Ovary (tissue), 10 donors: ENCODE measurements at places on chromosomes 13 and 19. TPM values are rescaled to one million over a fixed set of nuclear protein-coding genes. Genes with fewer than 3 reads are reported as not detected.

DNA sequence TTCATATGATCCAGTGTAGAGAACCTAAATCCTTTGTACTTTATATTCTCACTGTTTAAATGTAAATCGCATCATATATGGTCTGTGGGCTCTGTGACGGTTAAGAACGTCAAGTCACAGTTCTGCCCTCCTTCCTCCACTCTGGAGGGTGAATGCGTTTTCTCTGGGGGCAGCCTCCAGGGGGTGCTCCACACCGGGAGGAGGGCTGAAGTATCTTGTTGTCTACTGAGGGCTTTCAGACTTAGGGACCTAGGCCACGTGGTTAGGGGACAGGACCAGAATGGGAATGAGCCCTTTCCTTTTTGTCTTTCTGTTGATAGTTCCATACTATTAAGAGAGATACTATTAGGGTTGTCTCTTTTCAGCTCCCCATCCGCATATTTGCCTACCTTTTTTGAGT lies 504.9 kb downstream of the FGF9 start:
- no peak for DNase-seq

DNA sequence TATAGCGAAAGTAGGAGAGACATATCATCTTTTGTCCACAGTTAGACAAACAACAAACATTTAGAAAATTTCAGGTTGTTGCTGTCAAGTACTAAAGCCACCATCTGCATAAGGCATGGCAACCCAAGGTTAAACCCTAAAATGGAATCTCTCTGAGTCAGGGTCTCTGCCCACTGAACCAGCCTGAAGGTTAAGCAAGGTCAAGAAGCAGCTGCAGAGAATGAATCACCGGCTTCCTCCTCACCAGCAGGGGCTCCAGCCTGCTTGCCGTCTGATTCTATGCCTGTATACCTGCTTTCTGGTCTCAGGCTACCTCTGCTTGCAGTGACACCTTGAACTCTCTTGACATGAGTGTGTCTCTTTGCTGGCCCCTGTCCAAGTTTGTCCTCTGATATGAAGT lies 726.2 kb upstream of the SGCG start:
- no peak for DNase-seq

DNA sequence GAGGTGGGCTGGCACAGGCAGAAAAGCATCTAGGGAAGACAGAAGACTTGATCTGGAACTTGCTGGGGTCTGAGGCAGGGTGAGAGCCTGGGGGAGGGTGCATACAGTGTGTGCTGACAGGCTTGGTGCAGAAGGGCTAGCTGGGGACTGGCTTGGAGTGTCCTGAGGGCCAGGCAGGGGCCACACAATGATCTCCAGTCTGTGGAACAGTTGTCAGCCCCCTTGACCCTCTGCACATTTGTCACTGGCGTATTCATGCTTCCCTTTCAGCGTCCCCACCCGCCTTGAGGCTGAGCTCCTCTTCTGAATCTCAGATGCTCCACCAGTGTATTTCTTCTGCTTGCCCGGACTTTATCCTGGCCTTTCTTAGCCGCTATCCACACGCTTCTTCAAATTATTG lies 2.8 kb upstream of the MICU2 start:
- DNase-seq: no peak

DNA sequence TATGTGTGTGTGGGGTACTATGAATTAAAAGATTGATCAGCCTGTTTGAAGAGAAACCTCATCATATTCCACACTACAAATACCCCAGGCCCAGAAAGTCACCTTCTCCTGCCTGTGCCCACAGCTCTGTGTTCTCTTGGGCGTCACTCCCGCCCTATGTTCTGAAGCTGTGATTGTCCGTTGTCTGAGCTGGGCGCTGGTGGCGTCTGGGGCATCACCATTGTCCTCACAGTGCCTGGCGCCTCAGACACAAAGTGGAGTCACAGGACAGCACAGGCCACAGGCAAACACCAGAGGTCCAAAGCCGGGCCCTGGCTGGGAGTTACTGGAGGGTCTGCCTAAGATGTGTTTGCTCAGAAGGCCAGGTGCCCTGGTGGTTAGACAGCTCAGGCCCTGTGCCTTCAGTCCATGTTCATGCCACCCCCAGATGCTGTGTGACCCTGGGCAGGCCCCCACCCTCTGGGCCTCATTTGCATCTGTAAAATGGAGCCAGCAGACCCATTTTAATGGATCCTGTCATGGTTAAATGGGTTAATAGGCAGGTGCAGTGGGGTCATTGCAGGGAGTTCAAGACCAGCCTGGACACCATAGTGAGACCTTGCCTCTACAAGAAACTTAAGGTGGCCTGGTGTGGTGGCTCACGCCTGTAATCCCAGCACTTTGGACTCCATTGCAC lies 34.5 kb downstream of the DNM2 start:
- DNase-seq: no peak

DNA sequence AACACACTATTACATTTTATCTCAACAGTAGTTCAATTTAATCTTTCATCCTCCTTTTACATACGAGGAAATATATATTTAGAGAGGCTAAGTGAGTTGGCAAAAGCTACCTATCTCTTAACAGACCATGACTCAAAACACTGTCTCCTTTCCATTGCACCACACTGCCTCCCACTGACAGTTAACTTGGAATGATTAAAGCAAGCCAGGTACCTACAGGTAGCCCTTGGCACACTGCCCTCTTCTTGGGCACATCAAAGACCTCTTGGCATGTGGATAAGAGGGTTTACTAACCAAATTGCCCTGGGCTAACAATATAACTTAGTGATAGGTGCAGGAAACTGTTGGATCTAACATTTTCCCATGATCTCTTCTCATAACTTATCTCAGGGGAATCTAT lies 1.8 kb downstream of the ABHD13 start:
- DNase-seq: no peak

DNA sequence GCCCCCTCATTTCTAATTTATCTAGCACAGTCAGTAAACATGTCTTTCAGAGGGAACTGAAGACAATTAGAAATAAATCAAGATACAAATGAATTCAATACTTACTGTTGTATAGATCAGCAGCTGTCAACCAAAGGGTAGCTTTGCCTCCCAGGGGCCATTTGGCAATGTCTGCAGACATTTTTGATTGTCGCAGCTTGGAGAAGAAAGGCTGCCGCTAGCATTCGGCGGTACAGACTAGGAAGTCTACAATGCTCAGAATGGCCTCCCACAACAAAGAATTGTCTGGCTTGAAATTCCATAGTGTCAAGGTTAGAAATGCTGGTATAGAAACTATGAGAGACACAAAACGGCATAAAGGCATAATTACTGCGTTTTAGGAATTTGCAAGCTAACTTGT lies 91.6 kb downstream of the RGCC start:
- no peak for DNase-seq

The KIR2DL4 gene
- total RNA-seq: not detected

The PIK3R2 gene
- 16.5 TPM for total RNA-seq

The SIGLEC14 gene
- 0.81 TPM for total RNA-seq

The GJB2 gene
- not detected for total RNA-seq

The RTBDN gene
- total RNA-seq: not detected
